AG10803 (cell line): ENCODE measurements at places on chromosomes 1 and 21.

GRCh38 chr1:29801561-29801973, 565.2 kb downstream of the PTPRU start:
- DNase-seq, result no peak

GRCh38 chr1:42941640-42942330, 16.9 kb downstream of the SLC2A1 start:
- DNase-seq, result peak; percentile 96

GRCh38 chr1:3590951-3591865, 20.1 kb downstream of the MEGF6 start:
- DNase-seq, result no peak

DNA sequence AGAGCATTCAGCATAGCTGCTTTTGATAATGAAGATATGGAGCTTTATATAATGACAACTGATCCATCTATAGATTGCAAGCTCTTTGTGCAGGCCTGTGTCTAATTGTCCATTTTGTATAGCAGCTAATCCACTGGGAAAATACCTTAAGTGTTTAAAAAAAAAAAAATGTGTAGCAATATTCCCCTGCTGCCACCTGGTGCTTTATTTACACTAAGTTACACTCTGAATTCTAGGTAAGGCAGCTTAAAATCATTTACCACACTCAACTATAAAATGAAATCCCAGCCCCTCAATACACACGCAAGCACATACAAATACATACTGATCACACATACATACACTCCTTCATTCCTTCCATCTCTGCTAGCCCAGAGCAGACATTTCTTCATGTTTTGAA, 49.1 kb upstream of the BCL9 start:
- no peak for DNase-seq

DNA sequence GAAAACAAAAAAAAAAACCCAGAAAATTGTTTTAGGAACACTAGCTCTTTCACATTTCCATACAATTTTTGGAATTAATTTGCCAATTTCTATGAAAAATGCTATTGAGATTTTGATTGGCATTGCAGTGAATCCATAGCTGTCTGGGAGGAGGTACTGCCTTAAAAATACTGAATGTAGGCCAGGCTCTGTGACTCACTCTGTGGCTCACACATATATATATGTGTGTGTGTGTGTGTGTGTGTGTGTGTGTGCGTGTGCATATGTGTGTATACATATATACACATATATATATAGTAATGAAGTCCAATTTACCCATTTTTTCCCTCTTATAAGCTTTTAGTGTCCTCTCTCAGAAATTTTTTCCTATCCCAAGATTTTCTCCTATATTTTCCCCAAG, 214.2 kb upstream of the DMRTA2 start:
- no peak for DNase-seq

- DNase-seq, result peak; percentile 2
These were observed 42.7 kb downstream of the TAS1R2 start for GRCh38 chr1:18816808-18817207.

DNA sequence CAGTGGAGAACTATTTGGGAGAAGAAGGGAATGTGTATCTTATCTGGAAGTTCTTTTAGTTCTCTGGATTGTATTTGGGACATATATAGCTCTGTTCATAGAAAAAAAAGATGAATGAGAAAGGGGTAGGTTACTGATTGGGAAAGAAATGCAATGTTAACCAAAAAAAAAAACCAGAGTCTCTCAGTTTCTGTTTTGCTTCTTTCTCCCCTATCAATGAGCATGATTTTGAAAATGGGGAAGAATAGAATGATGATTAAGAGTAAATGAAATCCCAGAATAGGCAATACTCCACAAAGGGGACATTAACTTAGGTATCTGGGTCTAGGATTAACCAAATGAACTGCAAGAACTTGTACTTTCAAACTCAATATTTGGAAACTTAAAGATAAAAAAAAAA, 92.9 kb downstream of the RHOU start:
- DNase-seq, result no peak

DNA sequence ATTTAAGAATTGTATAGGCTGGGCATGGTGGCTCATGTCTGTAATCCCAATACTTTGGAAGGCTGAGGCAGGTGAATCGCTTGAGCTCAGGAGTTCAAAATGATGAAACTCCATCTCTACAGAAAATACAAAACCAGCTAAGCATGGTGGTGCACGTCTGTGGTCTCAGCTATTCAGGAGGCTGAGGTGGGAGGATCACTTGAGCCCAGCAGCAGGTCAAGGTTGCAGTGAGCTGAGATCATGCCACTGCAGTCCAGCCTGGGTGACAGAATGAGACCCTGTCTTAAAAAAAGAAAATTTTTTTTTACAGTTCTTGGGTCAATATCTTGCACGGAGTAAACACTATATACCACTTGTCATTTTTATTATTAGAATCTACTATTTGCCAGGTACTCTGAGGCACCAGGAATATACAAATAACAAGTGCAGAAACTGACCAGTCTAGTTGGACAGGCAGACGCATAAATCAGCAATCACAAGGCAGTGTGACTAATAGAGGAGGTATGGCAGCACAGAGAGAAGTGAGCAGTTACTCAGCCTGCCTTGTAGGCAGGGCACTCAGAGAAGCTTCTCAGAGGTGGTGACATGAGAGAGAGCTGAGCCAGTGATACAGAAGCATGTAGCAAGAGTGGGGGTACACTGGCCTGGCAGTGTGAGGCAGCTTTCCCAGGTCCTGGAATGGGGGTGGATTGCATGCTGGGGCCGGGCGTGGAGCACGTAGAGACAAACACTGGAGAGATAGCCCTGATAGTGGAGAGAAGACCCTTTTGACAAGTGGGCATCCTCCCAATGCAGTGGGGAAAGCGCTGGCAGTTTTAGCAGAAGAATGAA, 8.0 kb downstream of the PHLDA3 start:
- peak; percentile 96 for DNase-seq

DNA sequence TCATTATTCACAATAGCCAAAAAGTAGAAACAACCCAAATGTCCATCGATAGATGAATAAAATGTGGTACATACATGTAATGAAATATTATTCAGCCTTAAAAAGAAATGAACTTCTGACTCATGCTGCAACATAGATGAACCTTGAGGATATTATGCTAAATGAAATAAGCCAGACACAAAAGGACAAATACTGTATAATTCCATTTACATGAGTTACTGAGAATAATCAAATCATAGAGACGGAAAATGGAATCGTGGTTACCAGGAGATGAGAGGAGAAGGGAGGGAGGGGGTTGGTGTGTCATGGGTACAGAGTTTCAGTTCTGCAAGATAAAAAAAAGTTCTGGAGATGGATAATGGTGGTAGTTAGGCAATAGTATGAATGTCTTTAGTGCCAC, 184.1 kb downstream of the PSMG1 start:
- no peak for DNase-seq

DNA sequence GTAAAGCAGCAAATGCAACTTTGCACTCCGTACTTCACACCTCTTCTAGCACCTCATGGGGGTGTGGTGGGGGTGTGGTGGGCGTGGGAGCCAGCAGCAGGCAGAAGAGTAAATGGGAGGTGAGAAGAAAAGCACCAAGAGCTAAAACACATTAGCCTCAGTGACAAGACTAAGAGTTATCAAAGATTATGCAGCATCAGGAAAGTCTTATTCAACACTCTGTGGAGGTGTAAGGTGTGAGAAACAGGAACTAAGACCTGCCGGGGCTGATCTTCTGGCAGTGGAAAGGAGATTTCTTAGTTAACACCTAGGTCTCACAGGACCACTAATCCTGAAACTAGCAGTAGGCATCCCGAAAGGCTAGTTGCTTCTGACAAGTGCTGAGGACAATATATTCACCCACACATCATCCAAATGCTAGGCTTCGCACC, 9.9 kb downstream of the TGFBR3 start:
- DNase-seq, result no peak

- no peak for DNase-seq
These were observed 68.1 kb downstream of the PAPPA2 start for GRCh38 chr1:176531036-176531435.

DNA sequence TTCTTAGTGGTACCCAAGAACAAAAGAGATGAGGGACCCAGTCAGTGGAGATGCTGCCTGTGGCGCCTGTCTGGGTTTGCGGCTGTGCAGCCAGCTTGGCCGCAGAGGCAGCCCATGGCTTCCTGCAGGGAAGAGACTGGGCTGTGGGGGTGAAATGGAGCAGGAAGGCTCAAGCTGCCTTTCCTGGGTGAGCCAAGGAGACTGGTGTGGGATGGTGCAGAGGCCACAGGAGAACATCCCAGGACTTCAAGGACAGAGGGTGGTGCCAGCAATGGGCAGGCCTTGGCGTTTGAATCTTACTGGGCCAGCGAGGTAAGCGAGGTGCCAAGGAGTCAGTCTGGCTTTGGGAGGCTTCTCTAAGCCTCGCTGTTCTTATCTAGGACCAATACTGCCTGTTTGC, 26.4 kb downstream of the KCNA10 start:
- DNase-seq, result no peak

GRCh38 chr1:116504308-116505156, 66.3 kb downstream of the CD58 start:
- DNase-seq, result peak; percentile 66

DNA sequence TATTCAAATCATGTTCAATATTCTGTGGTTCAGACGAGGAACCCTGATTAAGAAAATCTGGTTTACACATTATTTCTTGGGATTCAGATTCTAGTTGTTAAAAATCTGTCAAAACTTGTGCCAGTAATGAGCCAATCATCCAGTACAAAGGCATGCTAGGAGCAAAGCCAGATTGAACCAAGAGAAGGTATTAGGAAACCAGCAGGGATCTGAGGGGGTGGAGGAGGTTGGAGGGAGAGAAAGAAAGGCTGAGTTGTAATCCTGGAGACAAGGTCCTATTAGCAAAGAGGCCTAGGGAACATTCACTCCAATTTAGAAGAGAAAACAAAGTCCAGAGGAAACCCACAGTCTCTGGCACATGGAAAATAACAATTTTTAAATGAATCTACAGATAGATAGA, 352.9 kb downstream of the LTN1 start:
- peak; percentile 88 for DNase-seq

GRCh38 chr1:85313888-85314696, 37.7 kb upstream of the BCL10 start:
- peak; percentile 98 for DNase-seq

GRCh38 chr1:229869687-229870086, 197.4 kb upstream of the GALNT2 start:
- DNase-seq, result no peak

DNA sequence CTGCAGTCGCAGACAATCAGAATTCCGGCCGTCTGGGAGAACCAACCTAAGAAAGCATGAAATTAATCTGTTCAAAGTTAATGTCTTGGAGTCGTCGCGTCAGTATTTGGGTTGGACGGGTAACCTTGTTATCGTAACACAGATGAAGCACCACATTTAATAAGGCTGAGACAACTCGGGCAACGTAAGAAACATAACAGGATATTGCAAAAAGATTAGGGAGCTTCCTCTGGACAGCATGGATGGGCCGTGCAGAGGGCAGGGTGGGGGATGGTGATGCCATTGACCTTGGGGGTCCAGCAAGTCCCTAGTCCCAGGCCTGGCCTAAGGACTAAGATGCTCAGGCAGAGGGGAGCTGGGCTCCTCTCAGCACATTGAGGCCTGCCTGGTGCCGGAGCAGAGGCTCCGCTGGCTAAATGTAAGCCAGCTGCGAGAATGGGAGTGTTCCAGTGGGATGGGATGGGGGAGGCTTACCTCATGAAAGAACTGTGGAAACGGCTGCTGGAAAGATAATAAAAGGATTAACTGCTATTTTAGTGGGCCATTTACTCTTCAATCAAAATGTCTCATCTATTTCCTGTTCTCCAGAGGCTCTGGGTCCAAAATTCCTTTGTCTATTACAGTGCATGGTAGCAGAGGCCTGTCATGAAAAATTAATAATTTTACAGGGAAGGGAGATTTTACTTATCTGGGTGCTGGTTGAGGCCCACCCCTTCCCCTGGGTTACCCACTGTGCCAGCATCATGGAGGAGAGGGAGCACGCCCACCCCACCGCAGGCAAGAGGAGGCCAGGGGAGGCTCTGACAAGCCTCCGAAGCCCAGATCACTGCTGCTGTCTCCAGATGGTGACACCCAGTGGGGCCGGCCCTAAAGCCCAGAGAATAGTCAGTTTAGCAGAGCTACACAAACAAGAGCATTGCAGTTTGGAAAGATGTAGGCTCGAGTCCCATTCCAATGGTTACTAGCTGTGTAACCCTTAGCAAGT, 131.6 kb downstream of the DMRTB1 start:
- peak; percentile 65 for DNase-seq

DNA sequence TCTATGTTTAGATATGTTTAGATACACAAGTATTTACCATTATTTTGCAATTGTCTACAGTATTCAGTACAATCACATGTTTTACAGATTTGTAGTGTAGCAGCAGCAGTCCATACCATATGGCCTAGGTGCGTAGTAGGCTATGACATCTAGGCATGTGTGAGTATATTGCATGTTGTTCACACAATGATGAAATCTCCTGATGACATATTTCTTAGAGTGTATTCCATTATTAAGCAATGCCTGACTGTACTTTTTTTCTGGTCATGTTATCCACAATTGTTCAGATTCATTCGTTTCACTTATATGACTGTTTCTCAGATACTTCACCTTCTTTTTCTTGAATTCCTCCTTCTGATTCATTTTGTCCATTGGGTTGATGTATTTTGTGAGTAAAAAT, 9.9 kb upstream of the BACE2 start:
- no peak for DNase-seq

- DNase-seq, result no peak
These were observed 86.4 kb downstream of the SYF2 start for GRCh38 chr1:25145775-25146393.

DNA sequence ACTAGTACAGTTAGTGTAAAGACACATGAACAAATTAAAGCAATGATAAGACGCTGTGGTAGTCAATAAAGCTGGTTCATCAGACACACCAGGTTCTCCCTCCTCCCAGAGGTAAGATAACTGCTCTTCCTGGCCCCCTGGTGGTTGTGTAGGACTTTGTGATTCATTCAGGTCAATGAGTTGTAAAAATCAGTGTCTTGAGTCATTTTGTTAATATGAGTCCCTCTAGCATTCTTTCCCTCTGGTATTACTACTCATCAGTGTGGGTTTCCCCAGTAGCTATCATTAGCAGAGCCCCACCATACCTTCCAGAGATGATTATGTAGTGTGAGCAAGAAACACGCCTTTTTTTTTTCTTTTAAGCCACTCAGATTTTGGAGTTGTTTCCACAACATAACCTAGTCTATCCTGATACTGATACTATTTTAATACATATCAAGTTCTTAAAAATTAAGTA, 3.6 kb upstream of the SETDB1 start:
- peak; percentile 89 for DNase-seq

DNA sequence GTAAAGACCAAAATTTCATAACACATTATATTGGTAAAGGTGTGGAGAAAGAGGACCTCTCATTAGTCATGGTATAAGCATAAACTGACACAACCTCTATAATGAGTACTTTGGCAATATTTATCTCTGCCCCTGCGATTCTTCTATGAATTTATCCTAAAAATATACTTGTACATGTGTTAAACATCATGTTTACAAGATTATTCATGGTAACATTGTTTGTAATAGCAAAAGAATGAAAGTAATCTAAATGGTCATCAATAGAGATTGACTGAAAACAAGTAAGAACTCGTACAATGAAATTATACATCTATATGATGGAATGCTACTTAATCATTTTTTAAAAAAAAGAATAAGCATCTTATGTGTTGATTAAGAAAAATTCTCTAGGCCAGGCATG, 96.4 kb downstream of the KIAA0319L start:
- DNase-seq, result no peak
